Fibroblast of gingiva (primary cell): ENCODE measurements at places on chromosomes 3 and 15.

GRCh38 chr15:70870051-70870450, 16.1 kb upstream of the LARP6 start:
- DNase-seq: peak; percentile 66

DNA sequence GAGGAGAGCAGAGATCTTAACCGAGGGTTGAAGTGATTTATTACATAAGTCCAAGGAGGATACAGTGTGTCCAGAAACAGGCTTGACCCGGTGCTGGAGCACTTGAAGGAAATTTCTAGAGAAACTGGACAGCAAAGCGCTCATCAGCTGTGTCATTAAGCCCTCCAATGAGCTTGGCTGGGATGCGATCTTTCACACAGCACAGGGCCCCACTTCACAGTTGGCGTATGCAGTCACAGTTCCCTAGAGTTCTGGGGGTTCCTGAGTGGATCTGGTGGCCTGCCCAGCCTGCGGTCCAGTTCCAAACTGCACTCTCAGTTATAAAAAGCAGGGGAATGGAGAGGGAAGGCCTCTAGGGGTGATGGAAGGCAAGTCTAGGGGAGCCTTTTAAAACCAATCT, 13.6 kb downstream of the ST8SIA2 start:
- DNase-seq: no peak

GRCh38 chr3:13951184-13951583, 71.3 kb upstream of the WNT7A start:
- no peak for DNase-seq

DNA sequence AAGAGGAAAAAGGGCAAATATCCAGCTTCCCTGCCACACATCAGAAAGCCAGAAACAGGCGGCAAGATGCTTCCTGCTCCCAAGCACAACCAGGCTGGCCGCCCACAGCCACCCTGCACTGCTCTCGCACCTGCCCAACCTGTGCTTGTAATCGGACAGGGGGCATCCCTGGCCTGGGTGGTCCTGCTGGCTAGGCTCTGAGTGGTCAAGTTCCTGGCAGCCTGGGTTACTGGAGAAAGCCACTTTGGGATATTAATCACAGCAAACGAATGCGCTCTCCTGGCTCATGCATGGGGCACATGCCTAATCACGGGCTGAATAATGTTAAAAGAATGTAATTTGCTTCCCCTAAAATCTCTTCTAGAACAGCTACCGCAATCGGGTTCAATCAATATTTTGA, 442.4 kb downstream of the MCTP2 start:
- DNase-seq: no peak

GRCh38 chr3:108662142-108662738, 72.7 kb downstream of the DZIP3 start:
- peak; percentile 81 for DNase-seq

GRCh38 chr3:195907684-195907933, 742 bp downstream of the TNK2 start:
- no peak for DNase-seq

DNA sequence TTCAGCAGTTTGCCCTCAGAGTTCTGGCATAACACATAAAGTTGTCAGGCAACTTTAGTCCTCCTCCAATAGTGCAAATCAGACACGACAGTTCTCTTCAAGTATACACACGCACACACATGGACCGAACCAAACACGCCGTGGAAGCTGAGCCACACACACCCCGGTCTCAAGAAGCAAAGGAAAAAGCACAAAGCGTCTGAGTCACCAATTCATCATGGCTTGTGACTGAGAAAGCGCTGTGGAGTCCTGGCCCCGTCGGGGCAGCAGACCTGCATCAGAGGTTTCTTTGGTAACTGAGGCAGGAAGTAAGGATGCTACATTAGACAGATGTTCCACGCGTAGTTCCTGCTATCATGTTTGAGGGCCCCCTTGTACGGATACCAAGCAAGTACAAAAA, 85.7 kb downstream of the VGLL4 start:
- DNase-seq: peak; percentile 65

DNA sequence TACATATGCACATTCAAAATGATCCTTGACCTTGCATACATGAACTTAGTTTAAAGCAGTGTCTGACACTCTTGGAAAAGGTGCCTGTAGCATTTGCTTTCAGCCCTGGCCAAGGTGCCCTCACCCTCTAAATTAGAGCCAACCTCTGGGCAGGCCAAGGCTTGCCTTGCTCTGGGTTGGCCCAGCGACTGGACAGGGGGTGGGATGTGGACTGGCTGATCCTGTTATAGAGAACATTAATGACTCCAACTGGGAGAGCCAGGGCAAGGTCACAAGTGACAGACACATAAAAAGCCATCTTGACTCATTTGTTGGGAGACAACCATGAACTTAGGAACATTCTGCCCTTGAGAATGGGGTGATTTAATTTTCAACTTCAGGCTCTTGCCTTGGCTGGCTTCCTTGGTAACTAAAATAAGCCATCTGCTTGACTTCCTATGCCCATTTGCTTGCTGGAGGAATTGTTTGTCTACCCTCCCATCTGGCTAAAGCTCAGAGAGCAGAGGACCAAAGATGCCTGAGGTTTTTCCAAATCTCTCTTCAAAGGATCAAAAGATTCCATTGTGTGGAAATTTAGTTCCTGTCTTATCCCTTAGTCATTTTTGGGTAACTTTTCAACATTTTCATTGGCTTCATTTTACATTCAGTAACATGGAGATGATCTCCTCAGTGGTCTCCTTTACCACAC, 403.7 kb downstream of the SOX2 start:
- DNase-seq: no peak

- no peak for DNase-seq
These were observed 319.8 kb downstream of the FHIT start for GRCh38 chr3:60931452-60931851.

GRCh38 chr15:99341786-99342185, 90.5 kb downstream of the LRRC28 start:
- no peak for DNase-seq

GRCh38 chr3:173502983-173503568, 105.5 kb downstream of the NLGN1 start:
- no peak for DNase-seq

- no peak for DNase-seq
These were observed 9.3 kb upstream of the P3H2 start for GRCh38 chr3:190130037-190130436.

- no peak for DNase-seq
These were observed 125.2 kb upstream of the DPH6 start for GRCh38 chr15:35671197-35671596.

DNA sequence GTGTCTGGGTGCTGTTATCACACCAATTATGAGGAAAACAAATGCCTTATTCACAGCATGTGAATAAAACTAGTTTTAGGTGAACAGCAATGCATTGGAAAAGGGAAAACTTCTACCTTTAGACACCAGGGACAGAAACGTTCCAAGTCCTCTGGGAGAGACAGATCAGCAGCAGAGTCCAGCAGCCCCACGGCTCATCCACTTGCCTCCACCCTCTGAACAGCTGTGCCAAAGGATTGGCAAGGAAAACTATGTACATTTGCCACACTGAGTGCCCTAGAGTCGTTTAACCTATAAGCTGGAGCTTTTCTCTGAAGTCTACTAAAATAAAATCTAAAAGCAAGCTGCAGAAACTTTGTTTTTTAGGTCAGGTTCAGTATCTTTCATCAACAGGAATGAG, 107.7 kb upstream of the EIF1B start:
- no peak for DNase-seq

- no peak for DNase-seq
These were observed 54.9 kb upstream of the MYRIP start for GRCh38 chr3:39754549-39754948.

DNA sequence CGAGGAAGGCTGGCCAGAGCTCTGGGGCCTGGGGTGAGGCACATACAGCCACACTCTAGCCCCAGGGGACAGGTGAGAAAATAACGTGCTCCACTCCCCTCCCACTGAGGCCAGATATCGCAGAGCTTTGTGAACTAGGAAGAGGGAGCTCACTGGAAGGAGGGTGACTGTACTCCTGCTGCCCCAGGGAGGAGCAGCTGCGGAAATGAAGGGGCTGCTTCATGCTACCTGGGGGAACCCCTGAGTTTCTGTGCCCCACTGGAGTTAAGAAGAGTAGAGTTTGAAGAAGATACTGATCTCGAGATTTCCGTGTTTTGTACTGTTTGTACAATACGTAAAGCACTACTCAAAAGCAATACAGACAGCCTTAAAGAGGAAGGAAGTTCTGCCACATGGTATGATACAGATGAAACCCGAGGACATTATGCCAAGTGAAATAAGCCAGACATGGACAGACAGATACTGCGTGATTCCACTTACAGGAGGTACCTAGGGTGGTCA, 44.6 kb downstream of the CMTM6 start:
- DNase-seq: no peak

GRCh38 chr3:74491874-74492273, 122.6 kb downstream of the CNTN3 start:
- DNase-seq: no peak

GRCh38 chr15:88127432-88127790, 129.1 kb downstream of the NTRK3 start:
- no peak for DNase-seq

GRCh38 chr3:16382845-16383244, 117.8 kb downstream of the OXNAD1 start:
- DNase-seq: no peak
